Body of pancreas (tissue), 4 donors: ENCODE measurements at places on chromosomes 7 and 10. TPM values are rescaled to one million over a fixed set of nuclear protein-coding genes. Genes with fewer than 3 reads are reported as not detected.

Gene CADPS2
- total RNA-seq: 31.9 TPM

DNA sequence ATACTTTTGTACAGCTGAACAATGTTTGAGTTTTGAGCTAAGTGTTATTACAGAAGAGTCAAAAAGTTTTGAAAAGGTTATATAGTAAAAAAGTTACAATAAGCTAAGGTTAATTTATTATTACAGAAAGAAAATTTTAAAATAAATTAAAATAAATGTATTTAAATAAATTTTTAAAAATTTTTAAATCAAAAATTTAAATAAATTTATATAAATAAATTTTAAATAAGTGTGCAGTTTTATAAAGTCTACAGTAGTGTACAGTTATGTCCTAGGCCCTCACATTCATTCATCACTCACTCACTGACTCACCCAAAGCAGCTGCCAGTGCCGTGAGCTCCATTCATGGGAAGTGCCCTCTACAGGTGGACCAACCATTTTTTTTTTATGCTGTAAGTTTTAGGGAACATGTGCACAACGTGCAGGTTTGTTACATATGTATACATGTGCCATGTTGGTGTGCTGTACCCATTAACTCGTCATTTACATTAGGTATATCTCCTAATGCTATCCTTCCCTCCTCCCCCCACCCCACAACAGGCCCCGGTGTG lies 462.9 kb upstream of the ZMIZ1 start:
- no peak for DNase-seq

Gene OR2A42
- total RNA-seq: not detected

Gene TMEM130
- total RNA-seq: 0.52 TPM

- DNase-seq: no peak
These were observed 179.7 kb upstream of the CDCA7L start for GRCh38 chr7:22125436-22125835.

- peak; percentile 4 for DNase-seq
These were observed 35.2 kb downstream of the PPIF start for GRCh38 chr10:79382491-79382941.

Gene CEP55
- not detected for total RNA-seq

GRCh38 chr7:134710854-134711624 lies 64.4 kb downstream of the BPGM start:
- DNase-seq: no peak

Gene LLCFC1
- total RNA-seq: not detected

- DNase-seq: no peak
These were observed 34.5 kb downstream of the TSPAN14 start for GRCh38 chr10:80488539-80489066.

Gene PODXL
- total RNA-seq: 36.9 TPM

Gene TIMM23B
- 25.9 TPM for total RNA-seq

DNA sequence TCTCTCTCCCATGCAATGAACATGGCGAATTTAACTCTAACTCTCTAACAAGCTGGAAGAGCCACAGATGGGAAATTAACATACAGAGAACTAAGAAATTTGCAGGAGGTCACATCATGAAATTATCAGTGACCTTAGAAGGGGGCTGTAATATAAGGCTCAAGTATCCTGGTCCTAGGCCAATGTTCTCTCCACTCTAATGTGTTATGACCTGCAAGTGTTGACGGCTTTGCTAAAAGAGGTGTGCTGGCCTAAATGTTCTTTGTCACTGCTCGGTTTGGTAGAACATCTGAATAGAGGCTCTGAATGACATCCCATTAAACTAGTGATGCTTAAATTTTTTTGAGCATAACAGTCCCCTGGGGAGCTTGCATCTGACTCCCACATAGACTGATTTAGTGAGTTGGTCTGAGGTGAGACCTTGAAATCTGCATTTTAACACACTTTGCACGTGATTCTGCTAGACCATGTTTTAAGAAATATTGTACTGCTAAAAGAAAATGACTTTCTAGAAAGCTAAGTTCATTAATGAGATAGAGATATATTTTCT lies 129.3 kb downstream of the GFRA1 start:
- no peak for DNase-seq

- no peak for DNase-seq
These were observed 32.3 kb upstream of the IL6 start for GRCh38 chr7:22694597-22695207.

- no peak for DNase-seq
These were observed 146.9 kb upstream of the ANK3 start for GRCh38 chr10:60536529-60537114.

Gene ATOH7
- not detected for total RNA-seq

Gene SLC29A3
- total RNA-seq: 5.2 TPM

GRCh38 chr7:116616555-116617059 lies 55.4 kb upstream of the MET start:
- no peak for DNase-seq

DNA sequence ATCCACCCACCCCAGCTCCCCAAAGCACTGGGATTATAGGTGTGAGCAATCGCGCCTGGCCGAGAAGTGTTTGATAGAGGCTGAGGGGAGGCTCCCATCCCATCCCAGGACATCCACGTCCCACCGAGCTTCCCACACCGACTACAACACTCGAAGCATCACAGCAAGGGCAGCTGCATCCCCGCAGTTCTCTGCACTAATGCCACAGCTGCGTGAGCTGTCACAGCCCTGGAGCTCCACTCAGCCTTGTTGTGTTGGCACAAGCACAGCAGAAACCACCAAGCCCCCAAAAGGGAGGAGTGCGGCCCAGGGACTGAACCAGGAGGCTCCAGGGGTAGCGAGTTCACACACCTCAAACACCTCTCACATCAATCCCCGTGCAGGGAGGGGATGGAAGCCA lies 121.6 kb downstream of the DIP2C start:
- DNase-seq: no peak

Gene SCART1
- total RNA-seq: 3.9 TPM

GRCh38 chr7:140229591-140230515 lies 53.1 kb upstream of the KDM7A start:
- DNase-seq: peak; percentile 20

Gene MNX1
- 39.6 TPM for total RNA-seq

Gene PRKCQ
- 0.33 TPM for total RNA-seq

Gene SPDYE9
- not detected for total RNA-seq

- no peak for DNase-seq
These were observed 152.4 kb upstream of the ADCY1 start for GRCh38 chr7:45421806-45422205.

Gene MAT1A
- total RNA-seq: 11.9 TPM

DNA sequence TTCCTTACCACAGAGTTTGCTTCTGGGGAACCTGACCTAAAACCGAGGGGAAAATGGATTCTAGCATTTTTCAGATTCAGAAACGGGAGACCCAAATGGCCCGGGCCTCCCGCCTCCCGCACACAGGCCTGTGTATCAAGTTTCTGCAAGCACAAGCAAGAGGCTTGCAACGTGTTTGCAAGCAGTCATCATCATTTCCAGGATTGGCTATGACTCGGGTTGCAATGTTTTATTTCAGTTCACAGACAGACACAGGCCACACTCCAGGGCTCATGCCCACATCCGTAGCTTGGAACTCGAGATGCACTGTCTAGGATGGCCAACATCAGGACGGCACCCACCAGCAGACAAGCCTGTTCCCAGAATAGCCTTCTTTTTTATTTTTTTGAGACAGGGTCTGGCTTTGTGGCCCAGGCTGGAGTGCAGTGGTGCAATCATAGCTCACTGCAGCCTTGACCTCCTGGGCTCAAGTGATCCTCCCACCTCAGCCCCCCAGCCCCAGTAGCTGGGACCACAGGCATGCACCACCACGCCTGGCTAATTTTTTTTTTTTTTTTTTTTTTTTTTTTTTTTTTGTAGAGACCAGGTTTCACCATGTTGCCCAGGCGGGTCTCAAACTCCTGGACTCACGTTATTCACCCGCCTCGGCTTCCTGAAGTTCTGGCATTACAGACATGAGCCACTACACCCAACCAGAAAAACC lies 68.1 kb upstream of the FOXK1 start:
- peak; percentile 18 for DNase-seq

DNA sequence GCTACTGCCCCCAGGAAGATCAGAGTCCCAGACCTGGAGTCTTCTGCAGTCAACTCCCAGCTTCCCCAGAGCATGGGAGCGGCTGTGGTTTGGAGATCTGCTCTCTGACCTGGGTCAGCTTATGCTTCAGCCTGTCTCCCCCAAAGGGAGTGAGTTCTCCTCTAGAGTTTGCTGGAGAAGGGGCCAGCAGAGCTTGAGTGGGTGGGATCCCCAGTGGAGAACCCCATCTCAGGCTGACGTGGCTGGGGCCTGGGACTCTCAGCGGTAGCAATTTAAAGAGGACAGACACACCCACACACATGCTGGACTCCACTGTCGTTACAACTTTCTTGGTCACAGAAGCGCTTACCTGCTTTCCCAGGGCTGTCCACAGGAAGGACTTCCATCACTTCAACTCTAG lies 6.3 kb downstream of the UNC5B start:
- no peak for DNase-seq

DNA sequence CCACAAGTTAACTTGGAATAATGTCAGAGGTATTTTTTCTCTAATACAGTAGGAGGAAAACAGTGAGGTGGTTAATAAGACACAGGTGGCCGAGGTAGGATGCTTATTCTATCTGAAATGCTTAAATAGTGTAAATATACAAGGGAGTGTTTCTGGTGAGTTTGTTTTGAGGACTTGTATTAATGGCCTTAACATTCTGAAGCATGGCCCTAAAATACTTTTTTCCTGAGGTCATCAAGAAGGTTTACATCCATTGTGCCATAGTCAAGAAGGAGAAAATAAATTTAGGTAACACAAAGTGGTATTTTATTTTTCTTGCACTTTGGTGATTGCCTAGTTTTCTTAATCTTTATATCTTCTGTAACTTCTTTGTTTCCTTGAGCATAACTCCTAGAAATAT lies 18.8 kb downstream of the GNAI1 start:
- no peak for DNase-seq

Gene CELF2
- 11.2 TPM for total RNA-seq

GRCh38 chr7:108417926-108418325 lies 38.3 kb downstream of the NRCAM start:
- DNase-seq: no peak

DNA sequence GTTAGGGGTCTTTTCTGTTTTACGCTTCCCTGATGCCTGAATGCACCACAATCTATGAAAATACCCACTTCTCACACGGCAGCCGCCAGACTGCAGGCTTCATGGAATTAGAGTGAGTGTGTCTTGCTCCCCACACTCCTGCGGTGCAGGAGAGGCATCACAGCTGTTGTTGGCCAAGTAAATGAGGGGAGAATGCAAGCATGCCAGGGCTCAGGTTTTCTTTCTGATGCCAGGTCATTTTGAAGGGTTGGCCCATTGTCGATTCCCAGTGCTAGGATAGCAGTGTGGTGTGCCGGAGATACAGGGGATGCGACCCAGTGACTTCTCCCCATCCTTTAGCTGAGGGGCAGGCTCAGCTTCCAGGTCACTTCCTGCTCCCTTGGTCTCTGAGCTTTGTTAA lies 16.3 kb downstream of the CXCL12 start:
- DNase-seq: no peak

DNA sequence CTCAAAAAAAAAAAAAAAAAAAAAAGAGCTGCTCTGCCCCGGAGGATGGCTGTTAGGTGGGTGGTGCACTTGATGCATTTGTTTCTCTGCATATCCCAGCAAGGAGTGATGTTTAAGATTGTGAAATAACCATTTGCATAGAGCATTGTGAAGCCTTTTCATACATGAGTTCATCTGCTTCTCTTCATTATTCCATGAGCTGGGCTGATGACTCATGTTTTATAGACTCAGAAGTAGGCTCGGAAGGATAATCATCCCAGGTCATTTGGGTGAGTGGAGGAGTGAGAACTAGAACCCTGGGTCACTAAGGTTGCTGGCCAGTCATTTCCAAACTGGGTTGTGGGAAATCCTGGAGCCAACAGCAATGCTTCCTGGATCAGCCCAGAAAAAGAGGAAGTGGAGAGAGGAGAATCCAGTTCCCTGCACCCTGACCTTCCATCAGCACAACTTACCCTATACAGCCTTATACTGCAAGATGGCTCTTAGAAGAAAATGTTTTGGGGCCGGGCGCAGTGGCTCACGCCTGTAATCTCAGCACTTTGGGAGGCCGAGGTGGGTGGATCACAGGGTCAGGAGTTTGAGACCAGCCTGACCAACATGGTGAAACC lies 45.3 kb downstream of the TACC2 start:
- DNase-seq: no peak

Gene ACTA2
- total RNA-seq: 136 TPM

Gene TDRD1
- total RNA-seq: 0.78 TPM

DNA sequence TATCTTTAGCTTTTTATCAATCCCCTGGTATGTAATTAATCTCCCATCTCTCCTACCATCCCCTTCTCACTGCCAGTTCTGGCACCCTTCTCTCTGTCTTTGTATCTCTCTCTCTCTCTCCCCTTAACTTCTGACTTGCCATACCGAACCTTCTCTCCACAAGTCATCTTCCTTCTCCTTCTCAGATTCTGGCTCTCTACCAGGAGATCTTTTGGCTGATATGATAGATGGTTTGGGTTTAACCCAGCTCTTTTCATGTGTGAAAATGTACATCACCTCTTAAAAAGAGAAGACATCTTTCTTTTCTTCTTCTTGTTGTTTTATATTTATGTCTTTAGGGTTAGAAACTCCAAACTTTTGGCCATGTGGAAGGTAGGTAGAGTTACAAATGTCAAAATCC lies 196.7 kb downstream of the HGF start:
- no peak for DNase-seq

DNA sequence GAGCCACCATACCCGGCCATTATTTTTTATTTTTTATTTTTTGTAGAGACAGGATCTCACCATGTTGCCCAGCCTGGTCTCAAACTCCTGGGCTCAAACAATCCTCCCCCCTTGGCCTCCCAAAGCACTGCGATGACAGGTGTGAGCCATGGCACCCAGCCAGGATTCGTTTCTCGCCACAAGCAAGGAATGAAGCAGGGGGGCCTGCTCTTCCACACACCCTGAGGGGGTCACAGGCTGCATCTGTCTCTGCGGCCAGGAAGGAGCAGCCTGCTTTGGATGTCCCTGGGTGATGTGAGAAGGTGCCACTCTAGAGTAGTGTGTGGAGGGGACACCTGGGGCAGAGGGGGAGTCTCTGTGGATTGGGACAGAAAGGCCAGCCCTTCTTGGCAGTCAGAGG lies 61.3 kb upstream of the TNRC18 start:
- DNase-seq: no peak

DNA sequence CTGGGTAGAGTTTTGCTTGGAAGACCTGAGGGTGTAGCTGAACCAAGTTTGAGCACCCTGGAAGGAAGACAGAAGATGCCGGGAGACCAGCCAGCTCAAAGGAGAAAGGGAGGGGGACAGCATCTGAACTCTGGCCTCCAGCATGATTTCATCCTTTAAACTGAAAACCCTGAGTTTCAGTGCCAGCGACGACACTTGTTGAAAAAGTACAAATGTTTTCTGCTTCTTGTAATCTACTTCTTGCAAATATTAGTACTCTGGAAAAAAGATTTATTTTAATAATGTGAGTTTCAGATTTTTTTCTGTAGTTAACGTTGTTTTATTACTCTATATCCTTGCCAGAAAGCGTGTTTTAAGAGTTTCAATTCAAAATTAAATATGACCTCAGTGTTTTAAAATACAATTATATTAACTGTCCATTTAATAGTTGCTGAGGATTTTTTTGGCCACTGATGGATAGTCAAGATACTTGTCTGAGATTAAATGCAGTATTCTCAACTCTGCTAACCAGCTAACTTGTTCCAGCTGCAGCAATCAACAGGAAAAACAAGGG lies 227.7 kb downstream of the MGMT start:
- DNase-seq: no peak

Gene KIF11
- total RNA-seq: 0.26 TPM
